Right lung (tissue), 10 donors: ENCODE measurements at places on chromosomes 13 and 19. TPM values are rescaled to one million over a fixed set of nuclear protein-coding genes. Genes with fewer than 3 reads are reported as not detected.
A peak's percentile ranks its signal among the peaks of the same experiment; 100 is the strongest.

GRCh38 chr19:33441828-33442227 is 68.3 kb downstream of the CEBPG start:
- DNase-seq, result no peak

DNA sequence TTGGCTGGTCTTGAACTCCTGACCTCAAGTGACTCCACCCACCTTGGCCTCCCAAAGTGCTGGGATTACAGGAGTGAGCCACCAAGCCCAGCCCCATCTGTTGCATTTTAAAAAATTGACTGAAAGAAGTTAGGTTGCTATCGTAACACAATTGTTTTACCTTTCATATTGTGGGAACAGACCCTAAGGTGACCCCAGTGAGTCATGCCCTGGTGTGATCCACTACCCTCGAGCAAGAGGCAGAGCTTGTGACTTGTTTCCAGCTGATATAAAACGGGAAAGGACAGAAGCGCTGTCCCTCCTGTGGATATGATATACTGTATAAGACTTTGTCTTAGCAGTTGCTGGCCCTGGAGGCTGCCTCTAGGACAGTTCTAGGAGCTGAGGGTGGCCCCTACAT is 308.6 kb downstream of the HS6ST3 start:
- DNase-seq, result no peak

KL gene
- 7.2 TPM for polyA plus RNA-seq

TBCB gene
- polyA plus RNA-seq, result 96.1 TPM

GRCh38 chr13:24660023-24660741 is 20.0 kb upstream of the ATP12A start:
- no peak for DNase-seq

GRCh38 chr13:99981735-99982035 is at the start of gene ZIC2:
Gene ZIC2 (plus strand): TSS chr13:99981784. CDS start chr13:99982065, 281 bp downstream.
- no peak for DNase-seq

LGALS14 gene
- polyA plus RNA-seq, result not detected

- DNase-seq, result no peak
These were observed 109.5 kb downstream of the PDS5B start for GRCh38 chr13:32695602-32696250.

SULT2A1 gene
- 0.10 TPM for polyA plus RNA-seq

DNA sequence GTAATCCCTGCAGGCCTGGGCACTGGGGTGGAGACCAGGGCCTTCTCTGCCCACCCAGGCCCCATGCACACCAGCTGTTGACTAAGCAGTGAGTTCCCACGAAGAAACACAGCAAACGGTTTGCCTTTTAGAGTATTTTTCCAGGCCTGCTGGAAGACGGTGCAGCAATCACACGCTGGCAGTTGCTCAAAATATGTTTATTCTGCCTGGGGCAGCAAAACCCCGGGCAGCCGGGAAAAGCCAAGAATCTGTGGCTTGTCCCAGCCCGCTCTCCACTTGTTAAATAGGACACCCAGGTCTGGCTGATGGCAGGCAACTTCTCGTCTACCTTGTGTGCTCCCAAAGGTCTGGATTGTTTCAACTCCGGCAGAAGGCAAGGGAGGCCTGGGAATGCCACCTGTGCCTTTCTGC is 40.8 kb downstream of the GGACT start:
- no peak for DNase-seq

ZNF709 gene
- polyA plus RNA-seq, result 8.1 TPM

DNA sequence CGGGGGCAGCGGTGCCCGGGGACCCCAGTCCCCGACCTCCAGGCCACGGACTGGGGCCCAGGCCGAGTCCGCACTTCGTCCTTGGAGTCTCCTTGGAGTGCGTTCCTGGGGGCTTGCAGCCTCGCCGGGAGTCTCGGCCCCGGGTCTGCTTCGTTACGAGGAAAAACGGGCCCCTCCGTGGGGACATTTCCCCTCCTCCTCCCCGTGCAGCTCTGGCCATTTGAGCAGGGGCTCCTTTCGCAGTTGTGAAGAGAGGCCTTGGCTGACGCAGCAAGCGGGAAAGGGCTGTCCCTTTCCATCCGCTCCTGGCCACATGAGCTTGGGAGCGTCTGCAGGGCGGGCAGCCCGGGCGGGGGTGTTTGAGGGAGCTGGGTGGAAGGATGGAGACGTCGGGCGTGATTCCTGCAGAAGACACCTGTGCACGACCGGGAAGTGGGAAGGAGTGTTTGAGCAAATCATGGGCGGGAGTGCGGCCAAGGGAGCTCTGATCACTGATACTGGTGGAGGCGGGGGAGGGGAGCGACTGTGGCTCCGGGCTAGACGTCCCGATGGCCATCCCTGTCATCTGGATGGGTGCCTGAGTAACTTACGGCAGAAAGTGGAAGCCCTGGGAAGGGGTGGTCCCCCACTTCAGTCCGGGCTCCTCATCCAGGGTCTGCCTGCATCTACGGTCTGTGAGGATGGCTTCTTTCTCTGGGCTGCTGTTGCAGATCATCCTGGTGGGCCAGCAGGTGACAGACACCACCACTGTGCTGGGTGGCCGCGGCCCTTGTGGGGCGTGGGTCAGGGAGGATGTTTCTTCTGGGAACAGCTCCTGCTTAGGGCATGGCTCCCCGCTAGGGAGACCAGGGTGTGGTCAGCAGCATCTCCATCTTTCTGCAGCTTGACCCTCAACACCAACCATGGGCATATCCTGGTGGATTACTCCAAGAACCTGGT is 736 bp downstream of the GPI start:
- peak; percentile 23 for DNase-seq
